ENCODE measurements at places on chromosomes 13 and 19.

- DNase-seq, result no peak
These were observed 414.2 kb downstream of the FOXO1 start for GRCh38 chr13:40252241-40252640.

DNA sequence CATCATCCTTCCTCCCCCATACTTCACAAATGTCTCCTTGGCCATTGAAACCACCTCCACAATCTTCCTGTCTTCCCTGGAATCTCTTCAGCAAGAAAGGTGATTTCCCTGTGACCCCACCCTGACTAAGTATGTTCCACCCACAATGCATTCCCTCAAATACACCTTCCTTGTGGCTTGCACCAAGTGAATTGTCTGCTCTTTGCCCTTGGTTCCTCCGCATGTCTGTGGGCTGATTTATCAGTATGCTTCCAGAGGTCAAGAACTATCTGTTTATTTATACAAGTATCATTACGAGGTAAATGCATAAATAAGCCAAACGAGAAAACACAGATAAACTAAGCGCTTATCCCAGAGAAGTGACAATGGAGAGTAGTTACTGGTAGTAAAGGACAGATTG lies 45.4 kb upstream of the POMP start:
- no peak for DNase-seq

GRCh38 chr13:94816256-94816655 lies 103.9 kb upstream of the SOX21 start:
- no peak for DNase-seq

DNA sequence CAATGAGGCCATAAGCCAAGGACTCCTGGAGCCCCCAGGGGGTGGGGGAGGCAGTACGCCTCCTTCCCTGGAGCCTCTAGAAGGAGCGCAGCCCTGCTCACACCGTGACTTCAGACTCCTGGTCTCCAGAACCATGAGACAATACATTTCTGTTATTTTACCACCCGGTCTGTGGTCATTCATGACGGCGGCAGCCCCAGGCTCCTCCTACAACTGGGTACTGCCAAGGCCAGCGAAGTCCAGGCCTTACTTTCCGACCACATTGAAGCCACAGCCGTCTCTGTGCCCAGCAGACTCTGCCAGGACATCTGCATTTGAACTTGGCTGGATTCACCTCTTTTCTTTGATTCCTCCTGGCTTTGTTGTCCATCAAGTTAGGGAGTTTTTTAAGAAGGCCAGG lies 10.5 kb downstream of the GNG7 start:
- DNase-seq, result no peak

- DNase-seq, result no peak
These were observed 46.8 kb downstream of the METTL21C start for GRCh38 chr13:102648046-102648445.

GRCh38 chr19:33689868-33690267 lies 68.1 kb downstream of the CHST8 start:
- DNase-seq, result no peak

GRCh38 chr19:44609219-44609618 lies 4.1 kb upstream of the IGSF23 start:
- no peak for DNase-seq

- DNase-seq, result no peak
These were observed 208.0 kb downstream of the DLEU7 start for GRCh38 chr13:50635504-50635903.
